Globus pallidus (tissue), 1 donor: ENCODE measurements at places on chromosomes 3 and 15.

DNA sequence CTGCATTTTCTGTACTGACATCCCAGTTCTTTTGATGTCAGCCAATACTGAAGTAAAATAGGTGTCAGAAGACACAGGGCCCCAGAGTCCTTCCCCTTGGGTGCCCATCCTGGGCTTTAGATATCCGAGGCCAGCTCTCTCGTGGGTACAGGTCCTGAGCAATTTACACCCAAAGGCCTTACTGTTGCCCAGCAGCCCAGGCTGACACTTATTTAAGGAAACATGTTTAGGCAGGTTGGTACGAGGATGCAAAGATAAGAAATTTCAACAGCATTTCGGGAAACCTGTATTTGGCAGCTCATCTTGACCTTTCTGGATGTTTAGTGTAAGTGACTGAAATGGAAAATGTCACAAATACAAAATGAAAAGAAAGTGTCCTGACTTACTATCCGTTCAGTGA, 130.0 kb upstream of the IL12A start:
- DNase-seq: no peak

DNA sequence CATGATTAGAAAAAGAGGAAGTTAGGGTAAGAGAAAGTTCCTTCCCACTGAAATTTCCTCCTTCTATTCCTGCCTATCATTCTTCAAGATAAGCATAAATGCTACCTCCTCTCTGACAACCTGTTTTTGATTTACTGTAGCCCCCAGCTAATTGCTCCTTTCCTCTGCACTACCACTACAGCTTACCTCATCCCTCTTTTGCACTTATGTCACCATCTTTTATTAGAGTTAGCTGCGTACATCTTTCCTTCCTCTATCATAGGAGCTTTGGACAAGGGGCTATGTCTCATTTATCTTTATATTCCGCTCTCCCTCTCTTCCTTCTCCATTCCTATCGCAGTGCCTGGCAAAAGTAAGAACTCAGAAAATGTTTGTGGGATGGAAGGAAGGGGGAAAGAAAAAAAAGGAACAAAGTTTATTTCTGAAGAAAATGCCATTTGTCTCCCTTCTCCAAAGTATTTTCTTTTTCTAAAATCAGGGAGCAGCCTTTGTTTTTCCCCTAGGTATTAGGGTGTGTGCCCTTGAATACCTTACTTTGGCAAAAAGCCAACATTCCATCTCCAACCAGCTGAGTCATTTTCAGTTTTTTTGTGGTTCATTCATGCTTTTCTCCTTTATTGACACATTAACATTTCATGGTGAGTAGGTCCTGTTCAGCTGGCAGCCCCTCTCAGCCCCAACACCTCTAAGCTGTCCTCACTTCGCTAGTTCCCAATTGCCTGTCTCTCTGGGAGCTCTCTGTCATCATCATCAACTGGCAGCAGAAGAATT, 87.6 kb upstream of the SOX2 start:
- DNase-seq: peak; percentile 58

DNA sequence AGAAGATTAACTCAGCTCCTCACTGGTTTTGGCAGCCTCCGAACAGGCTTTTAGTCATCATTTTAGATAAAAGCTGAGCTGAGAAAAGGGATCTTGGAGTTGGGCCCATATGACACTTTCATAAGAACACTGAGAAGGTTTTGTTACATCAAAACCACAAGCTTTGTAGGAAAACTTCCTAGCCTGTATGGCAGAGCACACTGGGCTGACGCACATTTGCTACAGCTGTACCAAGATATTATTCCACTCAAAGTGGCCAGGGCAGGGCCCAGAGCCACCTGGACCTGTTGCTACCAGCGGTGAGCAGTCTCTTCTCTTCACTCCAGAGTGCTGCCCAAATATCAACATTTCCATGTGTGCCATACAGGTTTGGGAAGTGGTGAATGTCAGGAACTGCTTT, 160.5 kb upstream of the CCDC54 start:
- DNase-seq: no peak

DNA sequence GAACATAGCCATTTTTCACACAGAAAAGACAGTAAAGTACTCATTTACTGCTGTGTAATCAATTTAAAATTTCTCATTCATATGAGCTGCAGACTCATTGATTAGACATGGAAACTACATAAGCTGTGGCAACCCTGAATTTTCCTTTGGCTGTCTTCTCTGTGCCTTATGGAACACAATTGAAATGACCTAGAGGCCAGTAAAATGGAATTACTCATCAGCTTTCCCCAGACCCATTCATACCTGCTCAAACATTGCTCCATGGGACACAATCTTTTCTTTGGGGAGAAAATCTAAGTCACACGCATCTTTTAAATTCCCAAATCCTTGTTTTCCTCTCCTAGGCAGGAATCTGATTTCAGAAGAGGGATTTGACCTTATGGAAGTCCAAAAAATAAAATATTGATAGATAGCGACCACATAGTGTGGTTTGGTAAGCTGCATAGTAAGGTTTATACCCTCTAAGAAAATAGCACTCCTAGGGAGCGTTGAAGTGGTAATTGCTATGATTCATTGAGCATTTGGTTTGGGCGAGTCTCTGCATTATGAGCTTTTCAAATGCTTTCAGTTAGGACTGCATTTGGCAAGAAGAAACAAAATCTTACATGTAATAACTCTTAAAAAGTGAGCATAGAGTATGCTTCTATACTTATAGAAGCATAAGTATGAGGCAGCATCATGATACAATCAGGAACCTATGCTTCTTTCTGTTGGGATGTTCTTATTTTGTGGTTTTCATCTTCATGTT, 243.4 kb upstream of the GADL1 start:
- no peak for DNase-seq

GRCh38 chr3:44020143-44020542, 221.5 kb upstream of the TOPAZ1 start:
- DNase-seq: no peak
